BE2C (cell line): ENCODE measurements at places on chromosomes 2 and 18.
A peak's percentile ranks its signal among the peaks of the same experiment; 100 is the strongest.

- no peak for DNase-seq
Measured at GRCh38 chr18:8830067-8831060, 125.0 kb downstream of the MTCL1 start.

- DNase-seq: no peak
Measured at GRCh38 chr18:22387787-22388186, 29.9 kb downstream of the CTAGE1 start.

- DNase-seq: no peak
Measured at GRCh38 chr2:42796427-42797248, 4.3 kb upstream of the HAAO start.

DNA sequence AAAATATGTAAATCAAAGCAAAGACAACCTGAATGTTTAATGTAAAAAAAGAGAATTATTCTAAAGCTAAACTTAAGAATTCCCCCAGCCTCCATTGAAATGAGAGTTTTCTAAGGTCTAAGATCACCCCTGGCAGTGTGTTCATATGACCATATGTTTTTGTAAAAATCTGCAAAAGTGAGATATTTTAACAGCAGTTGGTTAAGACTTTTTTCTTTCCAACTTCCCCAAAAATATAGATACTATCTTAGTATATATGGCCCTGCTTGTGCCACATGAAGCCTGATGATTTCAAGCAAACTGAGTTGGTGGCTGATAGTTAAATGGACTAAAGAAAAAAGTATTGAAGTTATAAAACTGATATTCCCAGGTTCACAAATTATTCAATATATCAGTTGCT, 35.4 kb downstream of the ZNF804A start:
- DNase-seq: no peak

GRCh38 chr2:189142893-189143759, 36.4 kb downstream of the COL5A2 start:
- peak; percentile 33 for DNase-seq

- DNase-seq: no peak
Measured at GRCh38 chr2:216214768-216215167, 105.6 kb downstream of the XRCC5 start.

DNA sequence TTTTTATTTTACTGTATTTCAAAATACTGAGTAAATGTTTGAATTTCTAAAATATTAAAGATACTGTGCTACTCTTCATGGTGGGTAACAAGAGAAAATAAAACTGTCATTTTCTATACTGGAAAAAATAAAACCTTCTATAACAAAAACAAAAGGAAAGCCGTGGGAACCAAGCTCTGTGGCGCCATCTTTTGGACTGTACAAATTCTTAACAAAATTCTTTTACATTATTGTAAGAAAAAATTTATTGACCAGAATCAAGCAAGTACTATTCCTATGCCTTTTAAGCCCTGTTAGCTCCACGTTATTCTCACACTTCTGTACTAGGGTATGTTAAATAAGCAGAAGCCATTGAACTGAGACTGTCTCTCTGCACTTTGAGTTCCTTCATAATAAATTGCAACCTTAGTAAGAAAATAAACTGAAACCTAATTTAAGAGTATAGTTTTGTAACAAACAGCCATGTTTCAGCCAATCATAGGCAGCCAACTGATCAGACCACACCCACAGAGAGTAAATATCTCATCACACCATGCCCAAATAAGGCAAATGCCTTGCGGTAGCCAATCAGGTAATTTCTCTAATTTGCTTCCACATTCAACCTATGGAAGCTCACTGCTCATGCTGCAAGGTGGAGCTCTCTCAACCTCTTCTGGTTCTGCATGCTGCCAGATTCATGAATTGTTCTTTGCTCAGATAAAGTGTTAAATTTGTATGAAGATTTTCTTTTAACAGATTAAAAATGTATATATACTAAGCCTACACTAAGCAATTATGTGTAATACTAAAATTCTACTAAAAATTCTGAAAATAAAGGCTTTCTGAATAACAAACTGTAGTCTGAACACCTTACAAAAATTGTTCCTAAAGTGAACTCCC, 42.2 kb downstream of the HIBCH start:
- no peak for DNase-seq

- no peak for DNase-seq
Measured at GRCh38 chr2:181777734-181778133, 97.4 kb upstream of the NEUROD1 start.

- no peak for DNase-seq
Measured at GRCh38 chr18:25516121-25516520, 164.2 kb upstream of the ZNF521 start.

GRCh38 chr2:215548714-215549113, 112.8 kb upstream of the FN1 start:
- no peak for DNase-seq

DNA sequence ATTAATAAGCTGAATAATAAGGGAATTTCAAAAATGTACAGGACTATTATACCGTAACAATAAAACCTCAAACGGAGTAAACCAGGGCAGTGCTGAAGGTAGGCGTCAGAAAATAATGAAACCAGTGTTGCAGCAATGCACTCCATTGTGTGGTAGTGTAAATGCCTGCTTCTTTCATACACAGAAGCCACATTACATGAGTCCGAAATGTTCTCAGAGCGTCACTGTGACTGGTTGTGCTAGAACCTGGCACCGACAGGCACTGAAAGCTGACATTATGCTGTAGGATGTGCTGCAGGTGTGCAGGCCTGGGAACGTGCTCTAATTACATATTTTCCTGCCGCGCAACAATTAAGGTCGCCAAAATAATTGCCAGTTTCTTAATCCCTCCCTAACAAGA, 53.3 kb downstream of the ZEB2 start:
- no peak for DNase-seq

GRCh38 chr2:2646433-2647051, 315.5 kb upstream of the MYT1L start:
- DNase-seq: no peak

GRCh38 chr2:181352158-181352557, 105.0 kb upstream of the ITGA4 start:
- no peak for DNase-seq

- DNase-seq: no peak
Measured at GRCh38 chr2:237486819-237487448, at the start of gene MLPH. TSS of gene MLPH (plus strand) at chr2:237487251. CDS start at chr2:237493427, 6,176 bp downstream.

GRCh38 chr2:136901732-136902131, 136.4 kb downstream of the THSD7B start:
- no peak for DNase-seq

DNA sequence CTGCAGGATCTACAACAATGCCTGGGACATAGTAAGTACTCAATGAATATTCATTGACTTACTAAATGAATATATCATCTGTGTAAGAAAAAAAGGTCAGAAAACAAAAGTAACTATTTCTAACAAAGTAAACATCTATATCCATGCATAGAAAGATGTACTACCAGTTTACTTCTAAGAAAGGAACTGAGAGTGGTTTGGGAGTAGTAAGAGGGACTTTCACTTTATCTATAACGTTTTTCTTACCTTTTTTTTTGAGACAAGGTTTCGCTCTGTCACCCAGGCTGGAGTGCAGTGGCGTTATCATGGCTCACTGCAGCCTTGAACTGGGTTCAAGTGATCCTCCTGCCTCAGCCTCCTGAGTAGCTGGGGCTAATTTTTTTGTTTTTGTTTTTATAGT, 25.7 kb downstream of the DHX57 start:
- no peak for DNase-seq

- DNase-seq: no peak
Measured at GRCh38 chr2:216202626-216203250, 93.6 kb downstream of the XRCC5 start.

- DNase-seq: no peak
Measured at GRCh38 chr2:108423502-108424251, 25.3 kb upstream of the GCC2 start.

DNA sequence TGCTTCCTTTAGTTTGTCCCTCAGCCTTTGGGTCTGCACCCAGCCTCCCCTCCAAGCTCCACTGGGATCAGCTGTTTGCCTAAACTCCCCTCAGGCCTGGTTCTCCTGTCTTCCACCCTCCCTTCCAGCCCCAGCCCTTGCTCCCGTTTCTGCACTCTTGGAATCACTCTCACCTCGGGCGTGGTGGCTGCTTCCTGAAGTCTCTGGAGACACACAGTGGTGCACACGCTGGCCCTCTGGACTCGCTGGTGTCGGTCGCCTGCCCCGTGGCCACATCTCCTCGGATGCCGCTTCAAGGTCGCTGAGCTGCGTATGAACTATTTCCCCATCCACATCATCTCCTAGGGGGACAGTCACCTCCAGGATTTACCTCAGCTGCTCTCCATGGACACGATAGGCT, 46.3 kb downstream of the PSMG2 start:
- DNase-seq: no peak

GRCh38 chr18:26813043-26813442, 52.5 kb downstream of the AQP4 start:
- peak; percentile 39 for DNase-seq

- no peak for DNase-seq
Measured at GRCh38 chr2:105786231-105787230, 41.8 kb downstream of the NCK2 start.

DNA sequence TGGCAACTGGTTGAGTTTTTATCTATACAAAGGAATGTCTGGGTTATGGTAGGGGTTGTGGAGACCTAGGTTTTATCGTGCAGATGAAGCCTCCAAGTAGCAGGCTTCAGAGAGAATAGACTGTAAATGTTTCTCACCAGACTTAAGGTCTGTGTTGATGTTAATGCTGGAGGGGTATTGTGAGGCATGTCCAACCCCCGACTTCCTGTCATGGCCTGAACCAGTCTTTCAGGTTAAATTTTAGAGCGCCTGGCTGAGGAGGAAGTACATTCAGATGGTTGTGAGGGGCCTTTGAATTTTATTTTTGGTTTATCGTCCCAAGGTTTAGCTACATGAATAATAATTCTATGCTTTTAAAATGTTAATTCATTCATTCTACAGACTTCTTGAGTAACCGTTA, 435.1 kb downstream of the DLGAP1 start:
- DNase-seq: no peak

- no peak for DNase-seq
Measured at GRCh38 chr2:149800624-149801542, 213.3 kb upstream of the MMADHC start.

DNA sequence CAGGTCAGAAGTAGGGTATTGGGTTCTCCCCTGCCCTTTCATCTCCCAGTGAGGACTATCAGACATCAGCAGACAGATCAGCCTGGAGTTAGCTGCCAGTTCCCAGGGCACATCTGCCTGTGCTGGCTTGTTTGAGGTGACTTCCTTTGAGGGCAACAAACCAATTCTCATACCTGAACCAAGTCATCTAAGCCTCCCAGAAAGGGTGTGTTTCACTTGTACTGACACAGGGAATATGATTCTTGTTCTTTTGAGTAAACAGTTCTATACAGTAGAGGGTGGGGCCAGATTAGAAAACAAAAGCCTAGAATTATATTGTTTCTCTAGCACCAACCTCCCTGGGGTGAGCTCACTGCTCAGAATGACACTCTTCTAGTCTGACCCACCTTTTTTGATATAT, 591.9 kb downstream of the SLC4A3 start:
- no peak for DNase-seq

DNA sequence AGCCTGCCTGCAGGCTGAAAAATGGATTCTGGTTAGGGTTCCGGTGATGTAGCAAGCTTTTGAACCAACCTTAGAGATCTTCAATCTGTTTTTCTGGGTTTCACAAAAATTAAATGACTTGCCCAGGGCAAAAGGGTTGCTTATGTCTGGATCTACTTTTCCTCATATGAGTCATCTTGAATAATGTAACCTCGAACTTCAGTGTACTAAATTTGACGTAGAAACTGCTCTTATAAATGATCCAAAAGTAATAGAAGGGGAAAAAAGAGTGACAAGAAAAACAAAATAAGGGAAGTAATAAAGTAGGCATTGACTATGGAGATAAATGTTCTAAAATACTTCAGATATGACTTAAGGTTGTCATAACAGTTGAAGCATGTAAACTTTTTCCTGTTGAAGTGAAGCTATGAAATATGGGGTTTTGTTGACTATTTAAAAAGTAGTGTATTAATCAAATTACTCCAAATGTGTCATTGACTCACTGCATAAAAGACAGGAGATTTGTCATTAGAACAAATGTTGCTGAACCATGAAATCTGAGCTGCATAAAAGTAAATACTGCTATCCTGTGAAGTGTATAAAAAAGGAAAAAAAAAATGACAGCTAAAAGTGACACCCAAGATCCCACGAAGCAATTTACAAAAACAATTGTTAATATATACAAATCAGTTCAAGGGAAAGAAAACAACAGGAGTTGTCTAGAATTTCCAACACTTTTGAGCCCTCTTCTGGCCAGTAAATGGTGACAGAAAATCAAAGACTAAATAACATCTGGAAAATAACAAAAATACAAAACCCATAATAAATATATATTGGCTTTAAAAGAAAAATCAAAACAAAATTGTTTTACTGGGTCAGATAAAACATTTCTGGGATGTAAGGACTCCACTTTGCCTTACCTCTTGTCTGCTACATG, 103.6 kb upstream of the SERPINE2 start:
- no peak for DNase-seq

DNA sequence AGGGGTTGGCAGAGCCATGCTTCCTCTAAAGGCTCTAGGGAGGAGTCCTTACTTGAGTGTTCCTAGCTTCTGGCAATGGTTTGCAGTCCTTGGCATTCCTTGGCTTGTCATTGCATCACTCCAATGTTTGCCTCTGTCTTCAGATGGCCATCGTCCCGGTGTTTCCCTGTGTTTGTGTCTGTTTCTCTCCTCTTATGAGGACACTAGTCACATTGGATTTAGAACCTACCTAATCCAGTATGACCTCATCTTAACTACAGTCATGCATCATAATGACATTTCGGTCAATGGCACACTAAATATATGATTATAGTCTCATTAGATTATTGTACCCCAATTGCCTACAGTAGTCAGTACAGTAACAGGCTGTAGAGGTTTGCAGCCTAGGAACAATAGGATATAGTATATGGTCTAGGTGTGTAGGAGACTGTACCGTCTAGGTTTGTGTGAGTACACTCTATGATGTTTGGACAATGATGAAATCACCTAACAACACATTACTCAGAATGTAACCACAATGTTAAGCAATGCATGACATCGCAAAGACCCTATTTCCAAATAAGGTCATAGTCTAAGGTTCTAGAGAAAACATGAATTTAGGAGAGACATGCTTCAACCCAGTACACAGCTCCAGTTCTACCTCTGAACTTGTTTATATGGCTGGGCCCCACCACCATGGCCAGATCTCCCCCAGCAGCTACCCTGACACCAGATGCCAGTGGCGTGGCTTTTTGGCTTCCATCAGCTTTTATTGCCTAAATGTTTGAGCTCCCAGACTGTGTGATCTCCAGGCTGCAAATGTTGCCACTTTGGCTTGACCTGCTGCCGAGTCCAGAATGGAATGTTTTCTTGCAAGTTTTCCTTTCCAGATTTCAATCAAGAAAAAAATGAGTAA, 22.1 kb downstream of the SRD5A2 start:
- DNase-seq: no peak

GRCh38 chr18:9069601-9070000, 32.9 kb upstream of the NDUFV2 start:
- DNase-seq: no peak

GRCh38 chr2:130393318-130393910, 37.6 kb downstream of the PTPN18 start:
- DNase-seq: no peak
